ENCODE measurements at places on chromosomes 5 and 9. TPM values are rescaled to one million over a fixed set of nuclear protein-coding genes. Genes with fewer than 3 reads are reported as not detected.

- no peak for DNase-seq
Observed at GRCh38 chr5:125877248-125877647, 546.0 kb upstream of the GRAMD2B start.

GRCh38 chr9:75938946-75939345 is 48.5 kb downstream of the PCSK5 start:
- DNase-seq: no peak

DNA sequence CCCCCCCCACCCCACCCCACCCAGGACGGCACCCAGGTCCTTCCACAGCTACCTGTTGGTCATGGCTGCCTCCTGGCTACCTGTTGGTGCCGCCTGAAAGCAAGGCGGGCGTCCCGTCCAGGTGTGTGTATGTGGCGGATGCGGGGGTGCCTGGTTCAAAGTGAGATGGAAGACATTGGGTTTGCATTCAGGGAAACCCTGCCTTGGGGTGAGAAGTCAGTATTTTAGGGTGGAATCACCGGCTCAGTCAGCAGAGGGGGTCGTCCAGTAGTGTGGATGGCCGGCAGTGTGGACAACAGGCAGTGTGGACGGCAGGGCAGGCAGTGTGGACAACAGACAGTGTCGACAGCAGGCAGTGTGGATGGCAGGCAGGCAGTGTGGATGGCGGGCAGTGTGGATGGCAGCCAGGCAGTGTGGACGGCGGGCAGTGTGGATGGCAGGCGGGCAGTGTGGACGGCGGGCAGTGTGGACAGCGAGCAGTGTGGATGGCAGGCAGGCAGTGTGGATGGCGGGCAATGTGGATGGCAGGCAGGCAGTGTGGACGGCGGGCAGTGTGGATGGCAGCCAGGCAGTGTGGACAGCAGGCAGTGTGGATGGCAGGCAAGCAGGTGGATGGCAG is 28.0 kb downstream of the NKD2 start:
- no peak for DNase-seq

DNA sequence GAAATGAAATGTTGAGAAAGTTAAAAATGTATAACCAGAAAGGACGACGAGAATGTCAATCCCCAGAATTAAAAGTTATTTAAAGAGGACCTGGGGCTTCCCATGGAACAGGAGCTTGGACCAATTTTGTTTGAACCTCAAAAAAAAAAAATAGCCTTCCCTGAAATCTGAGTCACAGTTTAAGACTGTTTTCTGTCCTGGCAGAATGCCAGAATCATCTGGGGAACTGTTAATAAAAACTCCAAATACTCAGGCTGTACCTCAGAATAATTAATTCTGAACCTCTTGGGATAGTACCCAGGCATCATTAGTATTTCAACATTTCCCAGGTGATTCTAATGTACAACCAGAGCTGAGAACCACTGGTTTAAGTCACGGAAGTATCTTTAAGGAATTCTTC is 102.2 kb upstream of the SLCO6A1 start:
- peak; percentile 14 for DNase-seq

GRCh38 chr5:55338810-55339243 is 31.0 kb downstream of the MTREX start:
- DNase-seq: no peak

DNA sequence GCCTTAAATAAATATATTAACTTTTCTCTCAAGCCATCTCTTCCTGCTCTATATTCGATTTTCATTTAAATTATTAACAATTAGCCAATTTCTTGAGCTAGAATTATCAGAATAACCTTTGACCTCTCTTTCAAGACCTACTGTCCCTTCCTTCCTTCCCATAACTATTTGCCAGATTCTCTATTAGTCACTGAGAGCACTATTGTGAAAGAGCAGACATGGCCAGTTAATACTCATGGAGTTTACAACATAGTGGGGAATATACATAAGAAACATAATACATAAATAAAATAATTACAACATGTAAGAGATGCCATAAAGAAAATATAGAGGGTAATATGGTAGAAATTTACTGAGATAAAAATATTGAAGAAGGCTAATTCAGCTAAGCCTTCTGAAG is 72.1 kb upstream of the CHD1 start:
- DNase-seq: no peak

GRCh38 chr9:113492343-113493202 is 29.0 kb downstream of the RGS3 start:
- DNase-seq: peak; percentile 34

DNA sequence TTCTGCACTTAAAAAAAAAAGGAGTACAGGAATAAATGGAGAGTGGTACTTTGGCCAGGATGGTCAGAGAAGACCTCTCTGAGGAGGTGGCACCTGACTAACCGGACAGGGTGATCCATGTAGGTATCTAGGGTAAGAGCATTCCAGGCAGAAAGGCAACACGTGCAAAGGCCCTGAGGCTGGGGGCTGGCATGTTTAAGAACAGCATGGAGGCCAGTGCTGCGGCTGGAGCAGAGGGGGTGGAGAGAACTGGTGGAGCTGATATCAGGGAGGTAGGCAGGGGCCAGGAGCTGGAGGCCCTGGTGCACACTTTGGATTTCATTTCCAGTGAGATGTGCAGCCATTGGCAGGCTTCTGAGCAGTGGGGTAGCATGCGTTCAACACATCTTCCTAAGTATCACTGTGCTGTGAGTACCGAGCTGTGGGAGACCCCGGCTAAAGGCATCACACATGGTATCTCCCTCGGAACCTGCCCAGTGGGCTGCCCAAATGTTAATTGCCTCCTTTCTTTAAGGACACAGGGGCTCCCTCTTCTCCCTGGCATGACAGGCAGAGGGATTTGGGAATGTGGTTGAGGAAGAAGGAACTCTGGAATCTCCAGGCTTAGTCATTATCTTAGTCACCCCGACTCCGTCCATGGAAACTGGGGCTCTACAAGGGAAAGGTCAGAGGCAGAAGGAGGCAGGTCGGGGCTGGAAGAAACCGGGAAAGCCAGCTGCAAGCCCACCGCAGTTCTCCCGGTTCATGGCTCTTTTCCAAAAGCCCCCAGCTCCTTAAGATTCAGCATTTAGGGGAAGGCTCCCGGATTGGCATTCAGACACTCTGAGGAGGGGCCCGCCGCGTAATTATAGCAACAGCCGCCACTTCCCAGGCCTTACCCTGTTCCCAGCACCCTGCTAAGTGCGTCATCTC is 18.6 kb downstream of the SLC6A7 start:
- peak; percentile 34 for DNase-seq

DNA sequence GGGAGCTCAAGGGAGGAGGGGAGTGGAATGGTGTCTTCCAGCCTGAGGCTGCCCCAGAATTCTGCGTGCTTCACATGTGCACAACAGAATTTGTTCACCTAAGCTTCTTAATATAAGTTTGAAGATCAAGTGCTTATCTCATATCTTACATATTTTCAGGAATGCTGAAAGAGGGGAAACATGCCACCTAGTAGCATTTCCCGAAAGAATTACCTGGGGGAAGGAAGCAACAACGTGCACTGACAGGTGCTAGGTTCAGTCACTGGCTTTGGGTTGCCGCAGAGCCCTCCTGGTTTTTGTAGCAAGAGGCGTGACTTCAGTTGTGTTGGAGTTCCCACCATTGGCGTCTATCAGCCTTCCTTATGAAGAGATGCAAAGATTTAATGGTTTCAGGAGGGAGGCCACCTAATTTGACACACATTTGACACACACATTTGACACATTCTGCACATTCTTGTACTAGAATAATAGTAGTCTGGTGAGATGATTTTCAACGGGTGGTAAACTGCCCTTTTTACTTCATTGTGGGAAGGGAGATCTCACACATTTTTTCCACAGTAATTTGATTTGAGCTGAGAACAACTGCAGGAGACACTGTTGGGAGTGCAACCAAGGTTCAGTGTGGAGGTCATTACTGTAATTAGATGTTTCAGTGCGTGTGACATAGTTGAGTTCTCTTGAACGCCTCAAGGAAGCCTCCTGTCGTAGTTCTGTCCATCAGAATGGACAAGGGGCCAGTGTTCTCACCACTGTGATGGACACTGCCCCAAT is 481.3 kb downstream of the CCDC171 start:
- no peak for DNase-seq

DNA sequence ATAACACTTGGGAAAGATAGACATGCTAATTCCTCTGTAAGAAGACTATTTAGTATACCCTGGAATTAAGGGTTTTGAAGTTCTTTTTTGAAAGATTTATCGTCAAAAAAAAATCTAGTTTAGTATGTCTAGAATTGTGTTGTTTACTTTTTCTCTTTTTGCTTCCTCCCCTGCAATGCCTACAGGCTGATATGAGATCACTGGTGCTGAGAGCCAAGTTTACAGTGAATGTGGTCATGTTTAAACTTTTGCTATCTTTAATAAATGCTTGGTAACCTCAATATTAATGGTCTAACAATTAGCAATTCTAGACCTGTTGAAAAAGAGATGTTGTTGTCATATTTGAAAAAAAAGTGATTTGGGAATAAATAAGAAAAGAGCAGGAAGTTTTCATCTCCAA is 86.1 kb downstream of the CWC27 start:
- no peak for DNase-seq

DNA sequence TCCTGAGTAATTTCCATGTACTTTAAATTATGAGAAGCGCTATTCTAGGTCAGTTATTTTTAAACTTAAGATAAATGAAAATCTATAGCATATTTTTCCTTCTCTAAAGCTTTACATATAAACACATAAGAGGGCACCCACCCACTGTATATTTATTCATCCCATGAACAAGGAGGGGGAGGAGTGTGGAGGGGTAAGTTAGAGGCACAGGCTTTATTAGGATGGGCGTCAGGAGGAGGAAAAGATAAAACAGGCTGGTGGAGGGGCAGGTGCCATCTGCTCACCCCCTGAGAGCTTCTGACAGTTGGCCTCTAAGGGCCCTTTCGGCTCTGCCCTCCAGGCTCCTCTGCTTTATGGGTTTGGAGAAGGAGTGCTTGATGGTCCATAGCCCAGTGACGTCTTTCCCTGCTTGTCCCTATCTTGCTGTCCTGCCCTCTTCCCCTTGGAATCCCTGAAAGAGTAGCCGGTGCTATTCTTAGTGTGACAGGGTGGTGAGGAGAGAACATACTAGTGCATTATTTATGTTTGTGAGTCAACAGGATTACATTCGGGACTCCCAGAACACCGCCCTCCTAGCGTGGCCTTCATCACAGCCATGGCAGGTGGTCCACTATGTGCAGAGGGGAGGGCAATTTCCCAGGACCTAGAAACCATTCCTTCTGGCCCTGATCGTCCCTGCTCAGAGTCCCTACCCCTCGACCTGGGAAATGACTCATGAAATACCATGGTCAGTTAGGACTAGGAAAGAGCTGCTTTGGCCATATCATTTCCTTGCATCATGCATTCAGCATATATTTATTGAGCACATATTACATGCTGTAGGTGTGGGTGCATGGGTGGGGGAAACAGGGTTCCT is 7.9 kb upstream of the SYNPO start:
- DNase-seq: no peak

DNA sequence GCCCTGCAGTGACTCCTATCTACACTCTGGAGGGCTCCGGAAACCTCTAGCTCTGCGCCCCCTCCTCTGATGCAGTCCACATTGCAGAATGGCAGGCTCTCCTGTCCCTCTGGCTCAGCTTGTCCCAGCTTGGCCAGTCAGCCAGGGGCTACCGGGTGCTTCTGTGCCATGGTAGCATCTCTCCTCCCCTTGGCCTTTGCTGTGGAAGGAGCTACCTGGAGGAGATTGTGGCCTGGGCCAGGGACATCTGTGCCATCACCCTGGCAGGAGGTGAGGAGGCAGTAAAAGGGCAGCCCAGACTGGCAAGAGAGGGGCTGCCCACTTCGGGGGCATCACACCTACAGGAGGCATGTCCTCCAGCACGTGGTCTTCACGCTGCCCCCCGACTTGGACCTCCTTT is 38.1 kb upstream of the FCN1 start:
- DNase-seq: no peak

- DNase-seq: peak; percentile 11
Observed at GRCh38 chr5:156815988-156816599, 34.0 kb upstream of the PPP1R2B start.

PCDHB3 gene
- 0.72 TPM for total RNA-seq

EMB gene
- 7.7 TPM for total RNA-seq

C9orf50 gene
- 1.2 TPM for total RNA-seq

KIF20A gene
- 6.0 TPM for total RNA-seq

ECM2 gene
- total RNA-seq: 13.5 TPM

SHB gene
- total RNA-seq: 24.1 TPM

TAS2R1 gene
- total RNA-seq: 0.72 TPM

SRD5A1 gene
- 5.5 TPM for total RNA-seq

CDKN2B-AS1 gene
- 19.5 TPM for total RNA-seq

SAXO1 gene
- total RNA-seq: 1.9 TPM

TLR4 gene
- 14.7 TPM for total RNA-seq

HTR4 gene
- total RNA-seq: 1.7 TPM

NPR3 gene
- 15.6 TPM for total RNA-seq

SPAAR gene
- total RNA-seq: 1.4 TPM

C6 gene
- total RNA-seq: not detected

SARDH gene
- 7.7 TPM for total RNA-seq

Data from umbilical cord (tissue), 2 donors.